ENCODE measurements at places on chromosomes 1 and 21. TPM values are rescaled to one million over a fixed set of nuclear protein-coding genes. Genes with fewer than 3 reads are reported as not detected.
A peak's percentile ranks its signal among the peaks of the same experiment; 100 is the strongest.

- no peak for DNase-seq
These were observed 19.8 kb upstream of the SLC2A7 start for GRCh38 chr1:9045861-9046510.

- DNase-seq = no peak
These were observed 4.7 kb upstream of the STK40 start for GRCh38 chr1:36390411-36390810.

The C1orf185 gene
- not detected for total RNA-seq

GRCh38 chr21:45776971-45777370 is 133.4 kb downstream of the PCBP3 start:
- no peak for DNase-seq

DNA sequence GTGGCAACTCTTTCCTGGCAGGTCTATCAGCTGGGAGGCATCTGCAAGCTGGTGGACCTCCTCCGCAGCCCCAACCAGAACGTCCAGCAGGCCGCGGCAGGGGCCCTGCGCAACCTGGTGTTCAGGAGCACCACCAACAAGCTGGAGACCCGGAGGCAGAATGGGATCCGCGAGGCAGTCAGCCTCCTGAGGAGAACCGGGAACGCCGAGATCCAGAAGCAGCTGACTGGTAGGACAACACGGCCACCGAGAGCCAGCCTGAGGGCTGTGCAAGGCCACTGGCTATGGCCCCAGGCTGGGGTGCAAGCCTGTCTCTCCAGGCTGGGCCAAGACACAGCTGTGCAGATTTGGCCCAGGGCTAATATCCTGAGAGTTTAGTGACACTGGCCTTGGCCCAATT is 34.2 kb downstream of the PKP1 start:
- no peak for DNase-seq

DNA sequence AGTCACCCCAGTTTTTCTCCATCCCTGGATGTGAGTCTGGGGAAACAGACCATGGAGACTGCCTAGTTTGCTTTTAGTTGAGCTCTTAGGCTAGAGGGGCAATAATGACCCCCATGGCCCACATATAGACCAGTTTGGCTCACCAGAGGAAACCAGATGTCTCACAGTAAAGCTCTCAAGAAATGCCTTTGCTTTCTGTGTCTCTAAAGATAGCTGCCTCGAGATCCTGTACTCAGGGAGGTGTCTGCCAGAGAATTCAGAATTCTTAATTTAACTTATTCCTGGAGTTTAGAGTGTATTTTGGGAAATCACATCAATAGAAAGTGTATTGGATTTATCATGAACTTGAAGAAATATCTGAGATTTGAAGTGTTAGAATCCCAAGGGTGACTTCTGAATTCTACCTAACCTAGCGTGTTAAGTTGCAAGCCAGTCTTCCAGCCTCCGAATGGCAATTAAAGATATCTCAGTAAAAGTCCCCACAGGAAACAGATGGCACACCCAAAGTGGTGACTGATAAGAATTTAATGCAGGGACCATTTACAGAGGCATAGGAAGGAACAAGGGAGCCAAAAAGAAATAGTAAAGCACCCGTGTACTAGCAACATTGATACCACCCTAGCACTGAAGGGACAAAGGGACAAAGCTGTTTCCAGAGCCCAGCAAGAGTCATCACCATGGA is 37.1 kb downstream of the STYXL2 start:
- DNase-seq = no peak

The KRTAP13-4 gene
- total RNA-seq = not detected

The PGLYRP3 gene
- not detected for total RNA-seq

DNA sequence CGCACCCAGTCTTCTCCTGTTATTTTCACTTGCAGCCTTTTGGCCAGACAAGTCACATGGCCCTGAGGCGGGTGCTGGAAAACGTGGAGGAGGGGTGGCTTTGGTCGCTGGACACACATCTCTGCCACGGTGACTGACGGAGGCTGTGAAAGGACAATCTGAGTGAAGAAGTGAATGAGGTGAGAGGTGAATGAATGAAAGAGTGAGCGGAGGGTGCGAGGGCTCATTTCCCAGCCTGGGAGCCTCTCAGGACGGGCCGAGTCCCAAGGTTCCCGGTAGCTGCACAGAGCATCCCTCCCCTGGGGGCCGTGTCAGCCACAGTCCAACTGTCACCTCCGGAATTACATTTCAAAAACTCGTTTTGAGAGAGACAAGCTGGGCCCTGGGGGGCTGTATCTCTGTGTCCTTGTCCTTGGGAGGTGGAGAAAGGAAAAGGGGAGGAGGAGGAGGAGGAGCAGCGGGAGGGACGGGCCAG is 89.6 kb downstream of the UBIAD1 start:
- no peak for DNase-seq

The CELA3B gene
- total RNA-seq = 1.2 TPM

GRCh38 chr1:17200756-17201155 is 4.2 kb upstream of the PADI1 start:
- no peak for DNase-seq

DNA sequence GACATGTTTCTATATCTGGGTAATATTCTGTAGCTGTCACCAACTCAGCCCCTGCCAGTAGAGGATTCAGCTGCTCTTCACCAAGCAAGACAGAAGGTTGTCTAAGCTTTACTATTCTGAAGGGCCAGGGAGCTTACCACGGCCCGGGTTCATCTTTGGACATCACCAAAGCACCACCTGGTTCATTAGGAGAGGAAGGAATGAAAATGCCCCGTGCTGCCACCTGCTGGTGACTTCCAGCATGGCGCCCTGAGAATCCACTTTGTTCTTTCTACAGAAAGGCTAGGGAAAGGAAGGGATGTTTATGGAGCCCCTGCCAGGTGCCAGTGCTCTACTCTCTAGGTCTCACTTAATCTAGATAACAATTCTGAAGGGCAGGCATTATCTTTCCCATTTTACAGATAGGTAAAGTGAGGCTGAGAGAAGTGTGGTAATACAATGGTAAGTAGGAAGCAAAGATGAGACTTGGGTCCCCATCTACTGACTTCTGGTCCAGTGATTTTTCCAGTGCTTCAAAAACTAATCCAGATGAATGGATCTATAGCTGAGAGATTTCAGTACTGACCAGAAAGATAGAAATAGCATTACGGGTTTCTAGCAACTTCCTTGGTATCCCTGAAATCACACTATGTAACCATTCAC is 79.5 kb downstream of the BEND5 start:
- DNase-seq = peak; percentile 58

DNA sequence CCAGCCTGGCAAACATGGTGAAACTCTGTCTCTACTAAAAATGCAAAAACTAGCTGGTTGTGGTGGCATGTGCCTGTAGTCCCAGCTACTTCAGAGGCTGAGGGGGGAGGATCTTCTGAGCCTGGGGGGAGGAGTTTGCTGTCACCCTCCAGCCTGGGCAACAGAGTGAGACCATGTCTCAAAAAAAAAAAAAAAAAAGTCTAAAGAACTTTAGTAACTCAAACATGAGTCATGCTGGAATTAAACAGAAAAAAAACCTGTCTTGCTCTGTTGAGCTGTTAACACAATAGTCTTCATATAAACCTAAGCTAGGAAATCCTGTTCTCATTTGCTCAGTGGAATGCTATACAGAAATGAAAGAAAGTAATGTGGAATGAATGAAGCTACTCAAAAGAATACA is 16.7 kb upstream of the DISP1 start:
- DNase-seq = no peak

- peak; percentile 37 for DNase-seq
These were observed 114.3 kb downstream of the TGFB2 start for GRCh38 chr1:218459450-218459849.

GRCh38 chr1:198598796-198599321 is 40.0 kb upstream of the PTPRC start:
- DNase-seq = no peak

DNA sequence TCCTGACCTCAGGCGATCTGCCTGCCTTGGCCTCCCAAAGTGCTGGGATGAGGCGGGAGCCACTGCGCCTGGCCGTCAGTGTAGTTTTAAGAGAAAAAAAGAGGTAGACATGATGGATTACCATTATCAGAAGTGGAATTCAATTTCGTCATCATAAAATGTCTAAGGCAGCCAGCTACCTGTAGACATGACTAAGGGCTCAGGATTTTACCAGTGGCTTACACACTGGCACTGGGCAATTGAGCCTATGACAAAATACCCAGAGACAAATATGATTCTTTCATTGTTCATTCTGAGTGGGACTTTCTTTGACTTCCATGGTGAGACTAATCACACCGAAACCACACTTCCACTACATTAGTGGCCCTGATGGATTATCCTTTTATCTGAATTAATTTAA is 181.5 kb downstream of the GABPA start:
- no peak for DNase-seq

DNA sequence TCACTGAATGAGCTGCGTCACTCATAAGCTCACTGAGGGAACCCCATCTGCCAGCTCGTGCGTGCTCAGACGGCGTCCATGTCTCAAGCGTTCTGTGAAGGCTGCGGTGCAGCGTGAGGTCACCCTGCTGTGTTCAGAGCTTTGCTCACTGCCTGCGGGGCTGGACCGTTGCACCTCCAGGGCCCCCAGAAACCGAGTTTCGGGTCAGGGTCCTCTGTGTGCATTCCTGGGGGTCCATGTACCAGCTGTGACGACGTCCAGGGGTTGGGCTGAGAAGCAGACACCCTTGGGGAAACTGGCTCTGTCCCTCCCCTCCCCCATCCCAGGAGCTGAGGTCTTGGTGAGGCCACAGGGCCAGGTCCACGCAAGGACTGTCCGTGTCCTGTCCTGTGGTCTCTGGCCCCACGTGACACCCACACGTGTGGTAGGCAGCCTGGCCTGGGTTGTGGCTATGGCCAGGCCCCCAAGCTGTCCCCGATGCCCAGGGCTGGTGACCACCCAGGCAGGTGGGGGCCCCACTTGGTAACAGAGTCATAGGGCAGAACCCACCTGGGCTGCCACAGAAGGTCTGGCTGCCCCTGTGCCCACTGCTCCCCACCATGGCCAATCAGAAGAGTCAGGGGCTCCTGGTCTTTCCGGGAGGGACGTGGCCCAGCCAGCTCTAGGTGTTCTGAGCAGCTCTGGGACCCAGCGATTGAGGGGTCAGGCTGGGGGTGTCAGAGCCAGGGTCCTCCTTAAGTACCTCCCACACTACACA is 24.4 kb downstream of the FTCD start:
- peak; percentile 31 for DNase-seq
